ENCODE measurements at places on chromosomes 5 and 9. TPM values are rescaled to one million over a fixed set of nuclear protein-coding genes. Genes with fewer than 3 reads are reported as not detected.

PCDHB11 gene
- total RNA-seq = 0.13 TPM

PRRX2 gene
- 0.13 TPM for total RNA-seq

BARX1 gene
- total RNA-seq = not detected

NOXA1 gene
- total RNA-seq = 1.3 TPM

TLX3 gene
- total RNA-seq = not detected

PCDHGA12 gene
- total RNA-seq = 3.5 TPM

FBLL1 gene
- 1.1 TPM for total RNA-seq

ZNF879 gene
- 2.6 TPM for total RNA-seq

ACOT12 gene
- total RNA-seq = not detected

FREM1 gene
- under 0.01 TPM for total RNA-seq

DMAC1 gene
- total RNA-seq = 9.5 TPM

TMEM174 gene
- not detected for total RNA-seq

SLC28A3 gene
- total RNA-seq = not detected

FOXD4 gene
- 0.13 TPM for total RNA-seq

TRIM36 gene
- 0.26 TPM for total RNA-seq

BOD1 gene
- 38.9 TPM for total RNA-seq

TCF7 gene
- 0.25 TPM for total RNA-seq

RFESD gene
- 1.2 TPM for total RNA-seq

ADRA1B gene
- total RNA-seq = under 0.01 TPM

MEGF10 gene
- total RNA-seq = 3.4 TPM

GABRG2 gene
- not detected for total RNA-seq

PLAC8L1 gene
- total RNA-seq = not detected

PRSS3 gene
- total RNA-seq = 12.8 TPM

ANKRD34B gene
- total RNA-seq = not detected

RMRP gene
- 194,626 TPM for total RNA-seq

NIPAL4 gene
- not detected for total RNA-seq

SET gene
- total RNA-seq = 370 TPM

ARL15 gene
- total RNA-seq = 39.0 TPM

FIBCD1 gene
- total RNA-seq = under 0.01 TPM

MORN5 gene
- total RNA-seq = not detected

PDCD1LG2 gene
- total RNA-seq = 0.51 TPM

POU5F2 gene
- total RNA-seq = 0.51 TPM

Data from dermis microvascular lymphatic vessel endothelial cell (primary cell).